ENCODE measurements at places on chromosomes 4 and X.

GRCh38 chr4:70996018-70996360, 2.5 kb downstream of the DCK start:
- no peak for DNase-seq

DNA sequence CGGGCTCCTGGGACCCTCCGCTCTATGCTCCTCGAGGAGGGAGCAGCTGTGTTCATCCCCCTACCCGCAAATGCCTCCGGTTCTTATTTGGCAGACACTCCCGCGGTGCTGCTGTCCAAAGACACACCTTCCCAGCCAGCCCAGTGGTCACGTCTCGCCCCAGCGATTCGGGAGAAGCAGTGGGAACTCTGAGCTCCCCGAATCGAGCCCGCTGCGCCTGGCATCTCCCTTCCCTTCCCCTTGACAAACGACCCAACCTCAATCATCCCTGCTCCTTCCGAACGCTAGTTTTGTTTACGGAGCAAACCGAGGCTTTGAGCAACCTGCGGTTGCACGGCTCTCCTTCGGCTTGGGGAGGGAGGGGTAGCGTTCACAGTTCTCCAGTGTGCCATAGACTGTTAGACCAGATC, 317 bp upstream of the FRMPD4 start:
- DNase-seq, result no peak

DNA sequence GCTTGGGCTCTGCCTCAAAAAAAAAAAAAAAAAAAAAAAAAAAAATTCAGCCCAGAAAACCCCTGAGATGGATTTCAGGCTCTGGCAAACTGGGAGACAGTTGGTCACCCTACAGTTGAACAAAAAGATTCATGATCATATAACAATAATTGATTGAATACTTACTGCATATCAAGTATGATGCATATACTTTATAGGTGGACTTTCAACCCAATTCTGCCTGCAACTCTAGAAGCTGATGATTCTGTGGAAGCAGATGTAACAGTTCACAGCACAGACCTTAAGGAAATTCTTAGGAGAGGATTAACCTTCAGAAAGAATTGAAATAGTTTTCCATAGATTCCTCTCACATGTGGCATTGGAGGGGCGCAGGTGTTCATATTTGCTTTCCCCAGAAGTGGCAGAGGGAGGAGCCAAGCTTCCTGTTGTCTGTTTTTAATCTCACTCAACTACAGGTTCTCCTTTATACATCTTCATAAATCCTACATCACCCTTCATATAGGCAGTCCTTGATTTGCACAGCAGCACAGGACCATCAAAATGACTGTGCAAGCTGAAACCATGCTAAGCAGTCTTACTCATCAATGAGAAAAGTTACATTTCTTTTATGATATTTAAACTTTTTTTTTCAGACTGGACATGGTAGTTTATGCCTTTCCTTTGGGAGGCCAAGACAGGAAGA, 149.4 kb upstream of the KLF3 start:
- no peak for DNase-seq

DNA sequence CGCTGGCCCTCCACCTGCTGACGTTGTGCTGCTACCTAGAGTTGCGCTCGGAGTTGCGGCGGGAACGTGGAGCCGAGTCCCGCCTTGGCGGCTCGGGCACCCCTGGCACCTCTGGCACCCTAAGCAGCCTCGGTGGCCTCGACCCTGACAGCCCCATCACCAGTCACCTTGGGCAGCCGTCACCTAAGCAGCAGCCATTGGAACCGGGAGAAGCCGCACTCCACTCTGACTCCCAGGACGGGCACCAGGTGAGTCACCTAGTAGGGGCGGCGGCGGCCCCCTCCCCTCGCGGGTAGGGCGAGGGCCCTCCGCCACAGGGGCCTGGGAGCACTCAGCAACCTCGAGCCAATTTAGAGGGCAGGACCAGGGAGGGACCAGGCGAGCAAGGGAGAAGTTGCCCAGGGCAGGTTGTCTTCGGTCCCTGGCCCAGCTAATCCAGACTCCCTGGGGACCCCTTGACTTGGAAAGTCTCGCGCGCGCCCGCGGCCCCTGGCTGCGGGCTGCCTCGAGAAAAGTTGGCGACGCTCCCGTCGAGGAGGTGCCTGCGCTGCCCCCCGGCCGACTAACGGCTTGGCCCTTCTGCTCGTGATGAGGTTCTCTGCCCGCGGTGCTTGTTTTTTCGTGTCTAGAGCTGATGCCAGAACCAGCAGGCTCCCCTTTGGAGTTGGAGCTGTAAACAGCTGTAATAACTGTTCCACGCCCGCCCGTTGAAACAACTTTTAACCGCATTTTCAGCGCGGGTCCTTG, 717 bp downstream of the EDA start:
- peak; percentile 1 for DNase-seq

- DNase-seq, result no peak
Measured at GRCh38 chrX:152637649-152638442, at the start of gene GABRQ. Gene GABRQ, plus strand, starts transcription at chrX:152637895. Its CDS starts 308 bp downstream, at chrX:152638203.

DNA sequence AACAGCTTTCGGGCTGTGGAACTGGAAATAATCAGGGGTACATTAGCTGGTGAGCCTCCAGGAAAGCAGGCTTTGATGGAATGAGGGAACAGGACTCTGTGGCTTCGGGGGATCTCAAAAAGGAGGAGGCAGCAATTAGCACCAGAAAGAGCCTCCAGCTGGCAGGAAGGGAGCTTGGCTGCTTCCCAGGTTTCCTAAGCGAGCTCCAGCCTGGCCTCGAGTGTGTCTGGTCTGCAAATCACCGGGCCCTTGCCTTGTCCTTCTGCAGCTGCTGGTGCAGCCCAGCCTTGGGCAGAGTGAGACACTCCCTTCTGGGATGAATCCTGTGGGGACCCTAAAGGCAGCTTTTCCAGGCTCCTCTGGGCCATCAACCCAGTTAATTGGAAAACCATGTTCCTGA, 10.7 kb upstream of the PDHA1 start:
- no peak for DNase-seq

DNA sequence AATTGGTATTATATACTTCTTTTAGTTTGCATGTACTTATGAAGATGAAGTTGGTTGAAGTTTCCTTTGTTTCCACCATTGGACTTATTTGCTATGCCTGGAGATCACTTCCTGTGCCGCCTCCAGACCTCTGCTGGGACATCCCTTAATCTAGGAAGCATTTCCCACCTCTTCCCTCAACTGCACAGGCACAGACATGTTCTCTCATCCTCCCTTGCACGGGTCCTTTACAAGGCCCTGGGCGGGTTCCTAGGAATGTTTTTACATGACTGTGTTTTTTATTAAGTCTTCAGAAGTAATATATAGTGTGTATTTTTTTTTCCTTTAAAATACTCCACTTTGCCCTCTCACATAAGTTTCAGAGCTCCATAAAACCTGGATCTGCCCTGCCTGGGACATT, 51.0 kb downstream of the TMEM131L start:
- DNase-seq, result no peak

GRCh38 chr4:155777971-155778735, 19.3 kb downstream of the GUCY1B1 start:
- no peak for DNase-seq

Data from T-helper 22 cell (primary cell).